ENCODE measurements at places on chromosomes 2 and 18. TPM values are rescaled to one million over a fixed set of nuclear protein-coding genes. Genes with fewer than 3 reads are reported as not detected.

Gene AFF3
- total RNA-seq: 8.4 TPM

Gene FOXI3
- total RNA-seq: not detected

Gene PDE11A
- total RNA-seq: 1.0 TPM

Gene NEU4
- total RNA-seq: 4.2 TPM

Gene M1AP
- not detected for total RNA-seq

Gene BIN1
- 597 TPM for total RNA-seq

Gene SPDYA
- total RNA-seq: 1.0 TPM

Gene EFEMP1
- 18.3 TPM for total RNA-seq
